NCI-H2171 treated with DMSO at 0.1 percent for 48 hours (cell line): ENCODE measurements at places on chromosomes 7 and 10.

GRCh38 chr7:45402480-45403218 is 171.5 kb upstream of the ADCY1 start:
- DNase-seq = no peak

- DNase-seq = peak; percentile 76
Observed at GRCh38 chr10:91409069-91409868, 875 bp upstream of the HECTD2 start.

- DNase-seq = no peak
Observed at GRCh38 chr7:117870448-117871130, 2.7 kb downstream of the CTTNBP2 start.

DNA sequence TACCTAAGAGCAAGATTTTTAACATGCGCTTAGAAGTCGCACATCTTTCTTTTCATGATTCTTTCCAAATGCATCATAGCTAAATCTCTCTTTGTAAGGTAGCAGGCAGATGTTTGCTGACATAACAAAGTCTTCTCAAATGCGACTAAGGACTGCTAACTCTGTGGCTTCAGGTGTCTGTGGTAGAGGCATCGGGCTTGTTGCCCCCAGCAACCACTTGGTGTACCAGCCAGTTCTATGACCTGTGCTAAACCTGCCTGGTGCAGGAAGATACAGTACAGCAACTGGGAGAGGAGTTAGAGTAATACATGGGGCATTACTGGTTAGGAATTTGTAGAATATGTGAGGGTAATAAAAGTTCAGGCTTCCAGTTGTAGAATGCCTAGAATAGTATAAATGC is 654.1 kb downstream of the NRG3 start:
- no peak for DNase-seq

- DNase-seq = no peak
Observed at GRCh38 chr7:26574476-26574875, 282.8 kb downstream of the SNX10 start.

GRCh38 chr7:55642266-55642665 is 70.0 kb upstream of the VOPP1 start:
- DNase-seq = no peak

DNA sequence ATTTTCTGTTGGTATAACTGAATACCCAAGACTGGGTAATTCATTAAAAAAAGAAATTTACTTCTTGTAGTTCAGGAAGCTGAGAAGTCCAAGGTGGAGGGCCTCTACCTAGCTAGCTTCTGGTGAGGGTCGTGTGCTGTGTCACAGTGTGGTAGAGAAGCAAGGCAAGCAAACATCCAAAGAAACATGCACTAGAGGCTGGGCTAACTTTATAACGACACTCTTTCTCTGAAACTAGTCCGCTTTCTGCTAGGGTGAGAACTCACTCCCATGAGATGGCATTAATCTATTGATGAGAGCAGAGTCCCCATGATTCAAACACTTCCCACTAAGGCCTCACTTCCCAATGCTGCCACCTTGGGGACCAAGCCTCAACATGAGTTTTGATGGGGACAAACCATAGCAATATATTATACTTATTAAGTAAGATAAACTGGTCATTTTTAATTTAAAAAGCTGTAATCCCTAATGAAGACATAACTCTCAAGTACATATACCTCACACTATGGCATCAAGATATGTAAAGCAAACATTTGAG is 50.8 kb downstream of the PHYHIPL start:
- DNase-seq = no peak

- no peak for DNase-seq
Observed at GRCh38 chr10:62456611-62457101, 82.5 kb downstream of the ZNF365 start.

DNA sequence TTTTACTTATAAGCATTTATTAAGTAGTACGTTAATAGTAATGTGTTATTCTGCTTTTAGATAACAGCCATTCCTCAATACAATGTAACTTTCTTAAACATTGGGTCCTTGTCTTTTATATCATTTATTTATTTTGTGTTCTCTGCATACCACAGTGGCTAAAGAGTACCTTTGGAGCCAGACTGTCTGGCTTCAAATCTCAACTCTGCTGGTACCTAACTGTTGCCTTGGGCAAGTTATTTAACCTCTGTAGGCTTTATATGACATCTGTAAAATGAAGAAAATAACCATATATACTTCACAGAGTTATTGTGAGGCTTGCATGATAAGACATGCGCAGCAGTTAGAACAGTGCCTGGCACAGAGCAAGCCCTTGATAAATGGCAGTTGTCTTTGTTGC is 397.6 kb downstream of the MDFIC start:
- no peak for DNase-seq

- DNase-seq = no peak
Observed at GRCh38 chr7:120033114-120033513, 239.9 kb upstream of the KCND2 start.

- DNase-seq = no peak
Observed at GRCh38 chr10:60417024-60417423, 27.3 kb upstream of the ANK3 start.

DNA sequence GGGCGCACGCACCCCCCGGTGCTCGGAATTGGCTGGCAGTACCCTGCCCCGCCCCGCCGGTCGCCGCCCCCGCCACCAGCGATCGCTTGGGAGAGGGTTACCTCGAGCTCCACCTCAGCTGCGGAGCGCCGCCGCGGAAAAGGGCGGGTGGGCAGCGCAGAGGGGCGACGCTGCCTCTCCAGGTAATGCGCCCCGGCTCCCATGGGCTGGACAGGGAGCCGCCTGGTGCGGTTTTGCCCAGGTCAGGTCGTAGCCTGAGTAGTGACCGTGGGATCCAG is 1.3 kb downstream of the PFKFB3 start:
- DNase-seq = no peak

DNA sequence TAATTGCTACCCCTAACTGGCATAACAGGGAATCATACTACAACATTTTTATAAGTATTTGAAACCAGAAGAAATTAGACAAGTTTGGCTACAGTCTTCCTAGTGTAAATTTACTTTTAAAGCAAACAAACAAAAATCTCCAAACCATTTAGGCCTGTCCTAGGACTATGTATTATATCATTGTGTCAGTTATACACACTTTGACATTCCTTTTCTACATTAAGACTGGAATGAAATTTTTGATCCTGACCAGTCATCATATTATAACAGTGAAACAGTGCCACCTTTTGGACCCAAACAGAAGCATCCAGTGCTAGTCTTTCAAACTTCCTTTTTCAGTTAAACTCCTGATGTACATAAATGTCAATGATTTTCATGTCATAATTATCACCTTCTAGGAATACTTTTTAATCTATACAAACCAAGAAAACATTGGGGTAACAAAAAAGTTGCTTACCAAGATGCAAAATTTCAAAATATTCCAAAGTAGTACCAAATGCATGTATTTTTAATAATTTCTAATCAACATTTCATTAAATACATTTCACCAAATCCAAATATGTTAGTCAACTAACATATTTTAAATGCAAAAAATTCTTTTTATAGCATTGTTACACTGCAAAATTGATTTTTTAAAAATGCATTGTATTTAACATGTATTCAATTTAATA is 75.7 kb downstream of the IMMP2L start:
- peak; percentile 85 for DNase-seq

DNA sequence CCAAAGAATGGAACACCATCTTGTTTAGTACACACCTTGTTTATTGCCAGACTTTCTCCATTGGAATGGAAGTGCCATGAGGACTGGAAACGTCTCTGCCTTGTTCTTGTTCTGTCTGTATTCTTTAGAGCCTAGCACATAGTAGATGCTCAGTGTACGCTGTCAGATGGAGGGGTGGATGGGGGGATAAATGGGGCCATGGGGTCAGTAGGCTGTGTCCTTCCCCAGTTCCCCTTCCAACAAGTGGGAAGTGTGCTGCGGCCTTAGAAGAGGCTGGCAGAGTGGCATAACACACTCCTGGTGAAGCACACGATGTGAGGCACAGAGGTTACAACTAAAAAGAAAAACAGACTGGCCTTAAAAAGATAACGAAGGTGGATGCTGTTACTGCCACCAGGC is 61.9 kb downstream of the TMEM209 start:
- no peak for DNase-seq

DNA sequence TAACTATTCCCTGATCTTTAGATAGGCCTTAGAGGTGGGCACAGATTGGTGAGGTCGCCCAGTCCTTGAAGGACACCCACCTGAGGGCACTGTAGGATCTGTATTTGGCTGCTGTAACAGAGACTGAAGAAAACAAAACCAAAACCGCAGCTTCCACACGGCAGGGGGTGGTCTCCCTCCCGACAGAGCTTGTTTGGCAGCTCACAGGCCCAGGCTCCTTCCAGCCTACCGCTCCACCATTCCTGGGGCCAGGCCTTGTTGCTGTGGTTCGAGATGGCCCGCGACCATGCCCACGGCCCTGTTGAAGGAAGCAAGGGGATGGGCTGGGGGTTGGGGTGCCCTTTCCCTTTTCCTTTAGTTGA is 30.4 kb downstream of the ZNF783 start:
- DNase-seq = no peak

- DNase-seq = no peak
Observed at GRCh38 chr10:21705828-21706176, 171.8 kb downstream of the MLLT10 start.
